ENCODE measurements at places on chromosomes 4 and X. TPM values are rescaled to one million over a fixed set of nuclear protein-coding genes. Genes with fewer than 3 reads are reported as not detected.

DNA sequence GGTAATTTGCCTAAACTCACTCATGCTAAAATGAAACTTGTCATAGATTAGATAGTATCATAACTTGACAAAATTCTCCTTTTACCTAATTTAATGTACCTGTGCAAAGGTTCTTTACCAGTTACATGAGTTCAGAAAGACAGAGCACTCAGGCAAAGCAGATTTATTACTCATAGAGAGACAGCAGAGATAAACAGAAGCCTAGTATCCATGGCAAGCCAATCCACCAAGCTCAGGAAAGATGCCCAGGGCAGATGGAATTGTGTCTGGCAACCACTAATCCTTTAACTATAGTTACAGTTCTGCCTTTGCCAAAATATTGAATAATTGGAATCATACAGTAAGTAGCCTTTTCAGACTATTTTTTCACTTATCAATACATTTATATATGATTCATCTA lies 826.2 kb downstream of the TECRL start:
- no peak for DNase-seq

FGB gene
- 5.6 TPM for polyA plus RNA-seq

DNA sequence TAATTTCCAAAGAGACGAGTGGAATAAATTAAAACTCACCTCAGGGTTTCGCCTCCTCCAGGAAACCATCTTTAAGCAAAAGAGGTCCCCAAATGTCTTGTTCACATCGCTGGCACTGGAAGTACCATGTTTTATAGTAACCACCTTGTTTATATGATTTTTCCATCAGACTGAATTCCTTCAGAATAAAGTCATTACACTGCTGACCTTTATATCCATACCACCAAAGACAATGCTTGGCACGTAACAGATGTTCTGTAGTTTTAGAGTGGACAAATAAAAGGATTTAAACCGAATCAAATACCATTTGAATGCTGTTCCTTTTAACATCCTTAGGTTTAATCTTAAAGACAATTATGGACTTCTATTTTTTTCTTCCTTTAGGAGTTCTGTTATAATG lies 4.7 kb downstream of the NUDT6 start:
- no peak for DNase-seq

DNA sequence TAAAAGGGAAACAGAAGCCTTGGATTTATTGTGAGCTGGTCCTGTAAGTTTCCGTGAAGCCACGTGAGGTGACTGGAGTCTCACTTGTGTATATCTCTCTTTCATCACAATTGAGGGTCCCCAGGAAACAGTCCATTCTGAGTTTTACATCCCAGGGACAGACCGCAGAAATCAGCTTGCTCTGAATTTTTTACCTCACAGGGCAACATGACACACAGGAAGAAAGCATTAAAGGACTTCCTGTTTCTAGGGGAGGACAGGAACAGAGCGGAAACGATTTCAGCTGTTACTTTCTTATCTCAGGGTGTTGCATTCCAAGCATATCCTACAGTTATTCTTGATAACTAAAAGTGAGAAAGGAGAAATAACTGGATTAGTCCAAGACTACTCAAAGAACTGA lies 553.5 kb downstream of the TRAM1L1 start:
- DNase-seq, result no peak

TACR3 gene
- 2.6 TPM for polyA plus RNA-seq

TFE3 gene
- polyA plus RNA-seq, result 31.5 TPM

DNA sequence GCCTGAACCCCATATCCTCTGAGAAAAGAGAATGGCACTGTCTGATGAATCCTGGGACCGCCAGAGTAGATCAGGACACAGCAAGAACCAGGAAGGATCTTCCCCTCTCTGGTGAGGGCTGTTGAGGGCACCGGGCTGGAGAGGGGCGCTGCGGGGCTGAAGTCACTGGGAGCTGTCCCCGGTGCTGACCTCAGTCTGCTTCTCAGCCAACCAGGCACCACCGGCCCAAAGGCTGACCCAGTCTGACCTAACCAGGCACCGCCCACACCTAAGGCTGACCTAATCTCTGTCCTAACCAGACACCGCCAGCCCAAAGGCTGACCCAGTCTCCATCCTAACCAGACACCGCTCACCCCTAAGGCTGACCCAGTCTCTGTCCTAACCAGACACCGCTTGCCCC lies 82.8 kb downstream of the CPZ start:
- peak; percentile 40 for DNase-seq

DNA sequence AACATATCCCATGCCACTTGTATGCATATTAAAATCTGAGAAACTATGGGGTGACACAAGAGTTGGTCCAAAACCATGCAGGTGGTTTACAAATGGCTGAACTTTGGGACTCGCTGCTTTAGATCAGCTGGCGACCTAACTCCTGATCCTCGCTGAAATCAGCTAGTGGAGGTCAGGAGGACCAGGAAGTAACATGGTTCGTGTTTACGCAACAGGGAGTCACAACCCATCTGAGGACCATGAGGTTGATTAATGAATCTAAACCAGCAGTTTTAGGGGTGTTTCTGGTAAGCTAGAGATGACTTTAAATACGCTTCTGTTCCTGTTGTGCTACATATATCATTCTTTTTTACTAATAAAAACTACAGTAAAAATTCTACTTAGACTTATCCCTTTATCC lies 12.9 kb downstream of the TSPAN5 start:
- no peak for DNase-seq

CORIN gene
- 4.4 TPM for polyA plus RNA-seq

DNA sequence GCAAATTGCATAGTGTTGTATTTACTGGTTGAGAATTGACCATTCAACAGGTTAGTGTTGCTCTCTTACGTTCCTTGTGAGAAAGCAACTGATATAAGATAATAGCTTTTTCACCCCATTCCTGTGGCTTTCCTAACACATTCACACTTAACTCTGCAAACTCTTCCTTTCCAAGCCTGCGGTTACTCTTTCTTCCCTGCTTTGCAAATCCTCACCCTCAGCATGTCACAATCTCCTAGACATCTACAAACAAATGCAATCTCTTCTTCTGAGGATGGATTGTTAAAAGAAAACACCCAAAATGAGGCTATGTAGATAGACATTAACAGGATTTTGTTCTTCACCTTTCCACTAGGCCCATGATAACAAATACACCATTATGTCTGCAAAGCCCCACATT lies 771.7 kb upstream of the PCDH7 start:
- DNase-seq, result no peak

TMEM156 gene
- polyA plus RNA-seq, result 3.0 TPM

GAGE12E gene
- not detected for polyA plus RNA-seq

Measured in renal cortex interstitium (tissue), 15 donors.